D341Med (cell line): ENCODE measurements at places on chromosomes 11 and 22.

DNA sequence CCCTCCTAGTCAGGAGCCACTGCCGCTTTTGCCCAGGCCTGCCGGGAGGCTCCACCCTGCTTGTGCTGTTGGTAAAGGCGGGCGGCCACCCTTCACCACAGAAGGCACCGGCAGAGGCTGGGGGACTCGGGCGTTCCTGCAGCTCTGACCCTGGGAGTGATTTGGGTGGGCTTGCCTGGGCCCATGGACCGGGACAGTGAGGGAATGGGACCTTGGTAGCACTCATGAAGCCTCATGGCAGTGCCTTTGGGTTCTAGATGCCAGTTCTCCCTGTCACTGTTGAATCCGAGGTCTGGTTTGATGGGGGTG is 4.4 kb downstream of the TPCN2 start:
- DNase-seq: no peak

DNA sequence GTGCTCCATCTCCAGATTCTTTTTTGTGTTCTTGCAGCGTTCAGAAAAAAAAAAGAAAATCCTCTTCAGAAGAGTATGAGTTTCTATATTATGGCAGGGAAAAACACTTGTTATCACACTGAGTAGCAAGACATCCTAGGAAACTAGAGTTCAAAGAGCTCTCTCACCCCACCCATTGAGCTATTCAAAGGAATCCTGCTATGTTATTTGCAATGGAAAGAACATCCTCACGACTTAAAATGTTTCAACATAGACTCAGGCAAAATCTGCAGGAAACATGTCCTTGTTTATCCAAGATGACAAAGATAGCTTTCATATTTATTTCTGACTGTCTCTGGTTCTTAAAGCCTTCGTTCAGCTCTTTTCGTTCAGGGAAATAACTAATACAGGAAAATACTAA is 331.6 kb upstream of the ANO5 start:
- DNase-seq: no peak

- no peak for DNase-seq
Observed at GRCh38 chr11:21401496-21401895, 732.1 kb downstream of the NELL1 start.

- DNase-seq: no peak
Observed at GRCh38 chr11:97965849-97966646, 1054.7 kb upstream of the CNTN5 start.

DNA sequence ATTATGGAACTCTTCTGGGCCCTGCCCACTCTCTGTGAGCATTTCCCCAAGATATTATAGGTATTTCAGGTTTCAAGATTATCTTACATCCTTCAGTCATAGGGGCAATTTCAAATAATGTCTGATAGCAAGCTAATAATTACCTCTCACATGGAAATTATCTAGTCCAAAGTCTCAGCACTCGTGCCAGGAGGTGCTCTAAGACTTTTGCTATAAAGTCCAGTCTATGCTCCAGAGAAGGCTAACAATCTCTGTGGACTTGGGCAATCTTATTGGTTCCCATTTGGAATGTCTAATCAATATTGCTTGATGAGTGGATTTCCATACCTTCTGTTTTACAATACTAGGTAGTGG is 5.4 kb downstream of the TREH start:
- no peak for DNase-seq

DNA sequence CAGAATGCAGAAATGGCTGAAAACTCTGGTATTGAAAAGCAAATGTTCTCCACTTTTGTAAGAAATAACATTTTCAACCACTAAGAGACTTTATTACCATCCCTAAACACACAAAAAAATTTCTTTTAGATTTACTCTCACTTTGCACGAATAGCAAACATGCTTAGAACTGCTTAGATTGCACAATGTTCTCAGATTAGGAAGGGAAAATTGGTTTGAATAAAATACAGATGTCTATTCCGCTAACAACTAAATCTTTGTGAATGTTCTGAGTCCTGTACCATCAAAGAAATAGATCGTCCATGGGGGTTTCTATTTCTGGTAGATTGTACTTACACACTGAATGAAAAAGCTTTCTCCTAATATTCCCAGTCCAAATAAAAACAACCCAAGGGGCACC is 40.1 kb downstream of the BDNF start:
- no peak for DNase-seq

- DNase-seq: no peak
Observed at GRCh38 chr11:36205536-36205935, 83.7 kb downstream of the COMMD9 start.

GRCh38 chr11:4039011-4039410 is 55.6 kb upstream of the RRM1 start:
- no peak for DNase-seq

DNA sequence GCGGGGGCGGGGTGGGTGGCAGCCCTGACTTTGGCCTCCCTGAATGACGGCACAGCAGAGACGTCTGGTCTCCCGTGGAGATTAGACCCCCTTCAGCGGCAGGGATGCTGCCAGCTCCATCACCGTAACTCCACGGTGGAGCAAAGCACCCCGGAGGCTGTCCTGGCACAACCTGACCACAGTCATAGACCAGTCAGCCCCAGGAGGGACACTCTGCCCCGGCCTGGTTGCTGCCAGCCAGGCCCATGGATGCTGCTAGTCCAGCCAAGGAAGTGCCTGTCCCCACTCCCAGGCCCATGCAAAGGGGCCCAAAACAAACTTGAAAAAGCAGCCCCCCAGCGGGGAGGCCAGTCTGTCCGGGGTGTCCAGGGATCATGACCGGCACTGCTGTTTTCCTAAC is 11.5 kb upstream of the ANO1 start:
- DNase-seq: peak; percentile 20

DNA sequence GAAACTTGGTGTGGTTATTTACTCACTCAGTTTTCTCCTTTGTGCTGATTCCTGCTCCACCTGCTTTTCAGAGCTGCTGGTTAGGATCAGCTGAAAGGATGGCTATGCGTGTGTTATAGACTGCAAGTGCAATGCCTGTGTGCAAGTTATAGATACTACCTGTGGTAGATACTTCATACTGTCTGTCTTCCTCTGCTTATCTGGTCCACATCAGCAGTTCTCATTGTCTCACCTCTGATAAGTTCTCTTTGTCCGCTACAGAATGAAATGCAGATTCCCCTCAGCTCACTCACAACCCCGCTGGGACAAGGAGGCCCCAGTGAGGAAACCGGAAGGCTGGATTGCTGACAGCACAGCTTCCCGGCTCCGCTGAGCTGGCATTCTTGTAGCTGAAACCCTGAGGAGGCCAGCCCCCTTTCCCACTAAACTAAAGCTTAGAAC is 37.5 kb upstream of the LYVE1 start:
- no peak for DNase-seq

DNA sequence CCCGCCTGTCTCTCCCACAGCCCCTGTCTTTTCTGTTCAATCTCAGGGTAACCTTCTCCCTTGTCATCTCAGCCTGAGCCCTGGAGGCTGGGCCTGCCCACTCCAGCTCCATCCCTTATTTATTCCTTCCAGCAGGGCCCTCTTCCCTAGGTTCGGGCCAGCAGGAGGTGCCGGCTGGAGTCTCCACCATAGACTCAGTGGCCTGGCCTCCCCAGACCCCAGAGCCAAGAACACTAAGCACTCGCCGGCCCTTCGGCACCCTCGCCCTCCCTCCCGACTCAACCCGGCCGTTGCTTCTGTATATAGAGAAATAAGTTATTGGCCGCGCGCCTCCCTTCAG is 1.4 kb upstream of the RAB1B start:
- DNase-seq: no peak

DNA sequence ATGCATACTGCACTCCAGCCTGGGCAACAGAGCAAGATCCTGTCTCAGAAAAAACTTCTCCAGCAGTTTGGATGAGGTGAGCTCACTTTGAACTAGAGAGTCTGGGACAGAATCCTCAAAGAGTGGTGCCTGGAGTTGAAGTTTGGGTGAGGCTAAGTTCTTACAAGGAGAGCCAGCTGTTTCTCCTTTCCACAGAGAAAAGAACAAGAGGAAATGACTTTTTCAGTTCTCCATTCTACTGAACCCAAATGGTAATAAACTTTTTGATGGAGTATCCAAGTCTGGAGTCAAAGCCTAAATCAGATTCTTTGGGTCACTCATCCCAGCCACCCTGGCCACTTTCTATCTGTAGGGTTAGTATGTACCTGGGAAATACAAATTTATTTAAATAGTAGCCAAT is 102.7 kb downstream of the TRAF6 start:
- no peak for DNase-seq

DNA sequence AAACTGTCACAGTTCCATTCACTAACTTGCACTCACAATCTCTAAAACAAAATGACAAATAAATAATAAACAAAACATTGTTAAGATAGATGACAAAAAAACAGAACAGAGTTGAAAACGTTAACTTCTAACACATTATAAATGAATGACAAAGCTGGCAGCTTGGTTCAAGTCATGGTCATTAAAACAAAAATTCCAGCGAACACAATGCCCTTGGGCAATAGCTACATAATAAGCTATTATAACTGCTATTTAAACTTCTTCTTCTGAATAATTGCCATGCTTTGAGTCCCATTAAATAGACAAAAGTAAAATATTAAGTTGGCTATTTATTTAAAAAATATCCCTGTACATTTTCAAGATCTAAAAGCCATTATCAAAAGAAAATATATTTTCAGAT is 54.7 kb downstream of the PICALM start:
- no peak for DNase-seq

DNA sequence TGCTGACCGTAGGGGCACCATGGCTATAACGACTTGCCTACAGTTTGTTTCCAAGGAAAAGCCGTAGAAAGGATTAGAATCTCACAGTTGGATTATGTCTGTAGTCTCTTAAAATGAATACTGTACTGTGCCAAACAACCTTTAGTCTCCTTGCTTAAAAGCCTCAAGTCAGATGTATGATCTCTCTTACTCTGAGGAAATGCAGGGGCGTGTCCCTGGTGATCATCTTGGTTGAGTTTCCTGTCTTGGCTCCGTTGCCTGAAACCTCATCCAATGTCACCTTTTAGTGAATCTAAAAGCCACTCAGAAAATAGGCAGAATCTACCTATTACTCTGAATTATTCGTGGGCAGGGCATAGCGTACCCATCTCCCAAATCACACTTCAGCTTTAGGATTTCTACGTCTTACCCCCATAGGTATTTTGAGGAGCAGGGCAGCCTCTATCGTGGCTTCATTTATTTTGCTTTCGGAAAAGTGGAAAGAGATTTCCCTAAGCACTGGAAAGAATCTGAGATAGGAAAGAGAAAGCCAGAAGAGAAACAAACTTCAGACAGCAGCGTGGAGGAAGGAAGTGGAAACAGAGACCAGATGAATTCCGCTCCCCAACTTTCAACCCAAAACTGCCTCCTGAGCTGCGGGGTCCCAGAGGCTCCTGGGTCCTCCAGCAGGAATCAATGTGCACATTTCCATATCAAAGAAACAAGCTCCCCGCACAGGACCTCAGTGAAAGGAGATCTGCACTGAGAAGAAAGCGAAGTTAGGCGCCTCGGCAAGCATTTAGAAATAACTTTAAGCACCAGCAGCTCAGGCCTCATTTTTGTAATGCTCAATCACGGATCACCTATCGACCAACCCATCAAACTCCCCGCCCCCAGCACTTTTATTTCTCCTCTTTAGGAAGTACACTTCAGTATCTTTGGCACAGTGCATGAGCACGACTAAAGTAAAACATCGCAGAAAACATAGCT is 245.8 kb downstream of the ETS1 start:
- no peak for DNase-seq

GRCh38 chr11:3970108-3970507 is 114.6 kb downstream of the STIM1 start:
- no peak for DNase-seq

DNA sequence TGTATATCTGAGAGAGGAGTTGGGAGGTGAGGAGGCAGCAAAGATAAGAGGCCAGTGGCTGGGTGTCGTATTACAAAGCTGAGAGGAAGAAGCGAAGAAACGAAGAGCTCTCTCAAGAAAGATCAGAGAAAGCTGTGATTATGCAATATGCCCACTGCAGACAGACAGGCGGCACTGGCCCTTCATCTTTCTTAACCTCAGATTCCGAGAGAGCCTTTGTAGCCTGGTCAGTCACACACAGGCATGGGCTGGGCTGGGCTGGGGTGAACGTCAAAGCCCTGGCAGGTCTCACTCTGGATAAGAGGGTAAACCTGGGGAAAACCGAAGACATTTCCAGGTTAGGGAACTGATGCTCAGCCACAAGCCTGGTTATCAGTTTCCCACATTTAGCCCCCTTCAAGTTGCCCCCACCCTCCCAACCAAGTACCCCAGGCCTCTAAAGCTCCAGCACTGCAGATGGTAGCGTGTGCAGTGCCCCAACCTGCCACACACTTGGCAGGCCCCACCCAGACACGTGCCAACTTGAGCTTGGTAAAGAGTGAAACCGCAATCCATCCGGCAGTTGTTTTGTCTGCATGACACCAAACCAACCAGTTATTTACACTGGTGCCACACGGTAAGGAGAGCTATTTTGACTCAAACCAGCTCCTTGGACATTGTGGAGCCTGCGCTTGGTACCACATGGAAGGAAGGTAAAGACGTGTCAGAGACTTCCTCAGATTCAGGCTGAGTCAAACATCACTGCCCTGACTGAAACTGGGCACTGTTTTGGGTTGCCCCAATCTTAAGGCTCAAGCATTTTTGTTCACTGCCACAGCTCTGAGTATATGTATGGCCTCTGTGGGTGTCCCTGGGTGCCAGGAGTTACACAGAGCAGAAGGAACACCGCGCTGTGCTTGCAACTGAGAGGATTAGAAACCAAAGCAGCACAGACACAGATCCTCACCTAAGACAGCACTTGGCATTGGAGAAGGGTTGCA is 135.9 kb downstream of the FDX1 start:
- DNase-seq: no peak

- DNase-seq: no peak
Observed at GRCh38 chr11:46271875-46272815, 5.3 kb upstream of the CREB3L1 start.

DNA sequence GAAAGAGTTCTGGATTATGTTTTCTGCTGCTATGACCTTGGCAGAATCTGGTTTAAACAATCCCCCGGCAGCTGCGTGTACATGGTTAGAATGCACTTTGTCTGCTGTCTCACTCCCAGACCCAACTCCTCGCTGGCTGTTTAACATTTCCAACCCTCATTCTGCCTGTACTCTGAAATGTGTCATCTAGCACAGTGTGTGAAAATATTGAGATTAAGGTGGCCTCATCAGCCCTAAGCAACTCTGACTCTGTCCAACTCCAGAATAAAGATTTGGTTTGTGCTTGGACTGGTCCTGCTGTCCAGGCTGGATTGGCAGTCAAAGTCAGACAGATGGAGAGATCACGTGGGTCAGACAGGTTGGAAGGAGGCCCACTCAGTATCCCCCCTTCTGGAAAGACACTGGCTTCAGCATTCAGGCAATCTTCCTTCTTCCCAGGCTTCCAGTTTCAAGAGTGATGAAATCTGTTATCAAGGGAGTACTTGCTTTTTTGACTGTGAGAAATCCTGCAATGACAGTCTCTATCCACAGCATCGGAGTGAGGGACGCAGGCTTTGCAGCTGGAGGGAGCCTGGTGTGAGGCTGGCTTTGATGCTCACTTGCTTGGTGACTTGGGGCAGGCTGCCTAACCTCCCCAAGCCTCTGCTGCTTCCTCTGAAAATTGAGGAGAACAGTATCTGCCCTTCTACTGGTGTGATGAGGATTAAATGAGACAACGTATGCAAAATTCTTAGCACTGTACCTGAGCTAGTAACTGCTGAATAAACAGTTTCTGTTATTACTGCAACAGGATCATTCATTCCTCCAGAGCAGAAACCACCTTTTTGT is 29.8 kb downstream of the ABTB2 start:
- no peak for DNase-seq
